ENCODE measurements at places on chromosomes 2 and 18.
A peak's percentile ranks its signal among the peaks of the same experiment; 100 is the strongest.

GRCh38 chr2:166084301-166084700 is 43.5 kb downstream of the SCN1A start:
- no peak for DNase-seq

- DNase-seq: no peak
Measured at GRCh38 chr18:6644836-6645627, 84.5 kb upstream of the ARHGAP28 start.

- no peak for DNase-seq
Measured at GRCh38 chr2:27033253-27033852, 588 bp downstream of the TMEM214 start.

- peak; percentile 75 for DNase-seq
Measured at GRCh38 chr18:3281456-3282400, 19.8 kb downstream of the MYL12B start.
